GM13976 (cell line): ENCODE measurements at places on chromosomes 2 and 18.

GRCh38 chr2:144275340-144275739 lies 244.6 kb downstream of the ZEB2 start:
- no peak for DNase-seq

DNA sequence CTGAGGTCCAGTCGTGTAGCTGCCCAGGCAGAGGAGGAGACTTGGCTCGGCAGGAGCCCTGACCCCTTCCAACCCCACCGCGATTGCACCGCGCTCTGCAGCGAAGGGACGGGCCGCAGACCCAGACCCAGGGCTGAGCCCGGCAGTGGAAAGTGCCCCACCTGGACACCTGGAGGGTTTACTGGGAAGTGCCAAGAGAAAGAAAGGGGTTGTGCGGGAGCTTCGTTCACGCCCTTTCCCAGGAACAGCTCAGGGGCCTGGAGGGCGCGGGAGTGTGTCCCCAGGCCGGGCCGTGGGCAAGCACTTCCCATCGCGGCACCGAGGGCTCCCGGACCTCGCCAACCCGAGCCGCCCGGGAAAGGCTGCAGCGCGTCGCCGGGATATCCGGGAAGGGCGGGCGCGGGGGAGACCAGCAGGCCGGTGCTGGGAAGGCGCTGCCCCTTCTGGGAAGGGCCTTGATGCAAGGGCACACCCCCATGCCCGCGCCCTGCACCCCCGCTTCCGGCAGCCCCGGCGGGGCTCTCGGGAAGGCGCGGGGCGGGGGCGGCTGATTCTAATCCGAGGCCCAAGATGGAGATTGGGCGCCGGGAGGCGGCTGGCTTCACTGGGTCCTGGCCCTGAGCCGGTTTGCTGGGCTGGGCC lies 36.1 kb upstream of the MRPL33 start:
- peak; percentile 60 for DNase-seq

- DNase-seq: peak; percentile 47
Observed at GRCh38 chr2:191566344-191566743, 111.6 kb upstream of the NABP1 start.

GRCh38 chr18:32552421-32553030 lies 81.8 kb upstream of the GAREM1 start:
- peak; percentile 78 for DNase-seq

GRCh38 chr2:109702250-109702985 lies 88.3 kb downstream of the SOWAHC start:
- no peak for DNase-seq

DNA sequence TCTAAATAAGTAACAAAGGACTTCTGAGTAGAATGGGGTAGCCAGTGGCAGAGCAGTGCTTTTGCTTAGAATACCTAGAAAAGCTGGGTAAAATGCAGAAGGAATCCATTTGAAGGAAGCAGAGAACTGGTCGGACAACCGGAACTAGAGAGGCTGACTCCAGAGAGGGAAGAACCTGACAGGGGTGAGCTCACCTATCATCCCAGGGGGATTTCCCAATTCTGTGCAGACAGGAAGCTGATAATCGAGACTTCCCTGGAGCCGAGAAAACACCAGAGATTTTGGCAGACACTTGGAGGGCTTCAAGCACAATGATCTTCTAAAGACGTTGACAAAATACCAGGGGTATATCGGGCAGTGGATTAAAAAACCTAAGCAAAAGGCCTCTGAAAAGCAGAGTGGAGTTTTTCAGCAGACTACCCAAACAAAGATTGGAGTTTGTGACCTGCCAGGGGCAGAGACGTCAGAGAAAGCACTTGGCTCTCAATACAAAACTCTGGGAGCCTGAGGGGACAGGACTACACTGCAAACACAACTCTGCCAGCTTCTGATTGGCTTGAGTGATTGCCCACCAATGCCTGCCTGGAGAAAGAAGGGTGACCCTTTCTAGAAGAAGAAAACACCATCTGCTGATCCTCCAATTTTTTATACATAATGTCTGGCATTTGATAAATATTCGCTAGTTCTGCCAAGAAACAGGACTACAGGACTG lies 67.5 kb upstream of the TTN start:
- DNase-seq: no peak

GRCh38 chr2:221590861-221591365 lies 18.8 kb upstream of the EPHA4 start:
- no peak for DNase-seq

- no peak for DNase-seq
Observed at GRCh38 chr2:148096012-148096411, 75.1 kb downstream of the MBD5 start.

DNA sequence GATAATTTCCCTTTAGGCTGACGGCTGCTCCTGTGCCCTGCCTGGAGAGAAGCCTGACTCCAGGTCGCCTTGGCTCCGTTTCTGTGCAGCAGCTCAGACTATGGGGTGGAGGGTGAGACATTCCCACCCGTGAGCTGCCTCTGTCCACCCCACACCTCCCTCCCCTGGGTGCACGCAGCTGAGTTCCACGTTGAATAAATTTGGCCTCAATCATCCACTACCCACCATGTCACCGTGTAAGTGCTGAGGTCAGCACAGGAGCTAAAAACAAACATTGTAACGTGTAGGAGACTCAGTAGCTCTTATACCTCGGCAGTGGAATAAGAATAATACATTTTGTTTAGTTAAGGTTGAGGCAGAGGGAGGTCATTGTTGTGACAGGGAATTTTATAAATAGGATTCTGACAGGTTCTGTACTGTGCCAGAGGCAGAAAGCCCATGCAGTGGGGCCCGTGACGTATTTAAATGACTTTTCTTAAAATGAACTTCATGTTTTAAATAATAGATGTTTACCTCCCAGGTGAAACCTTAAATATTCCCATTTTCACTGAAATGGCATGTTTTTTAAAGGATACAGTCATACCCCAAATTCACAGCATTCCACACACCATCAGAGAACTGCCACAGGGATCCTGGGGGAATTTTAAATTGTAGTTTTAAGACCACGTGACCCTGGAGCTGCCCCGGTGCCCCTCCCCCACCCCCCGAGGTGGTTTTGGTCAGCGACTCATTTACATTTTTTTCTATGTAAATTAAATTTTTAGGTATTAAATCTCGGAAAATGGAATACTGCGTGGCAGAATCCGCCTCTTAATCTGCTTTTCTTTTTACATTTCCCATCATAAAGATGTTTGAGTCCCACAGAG lies 50.2 kb downstream of the NFATC1 start:
- no peak for DNase-seq

GRCh38 chr2:198966269-198966668 lies 491.5 kb downstream of the SATB2 start:
- DNase-seq: no peak

GRCh38 chr18:45569566-45570275 lies 45.6 kb upstream of the SLC14A2 start:
- DNase-seq: no peak

GRCh38 chr2:215052404-215052803 lies 86.0 kb downstream of the ABCA12 start:
- no peak for DNase-seq

DNA sequence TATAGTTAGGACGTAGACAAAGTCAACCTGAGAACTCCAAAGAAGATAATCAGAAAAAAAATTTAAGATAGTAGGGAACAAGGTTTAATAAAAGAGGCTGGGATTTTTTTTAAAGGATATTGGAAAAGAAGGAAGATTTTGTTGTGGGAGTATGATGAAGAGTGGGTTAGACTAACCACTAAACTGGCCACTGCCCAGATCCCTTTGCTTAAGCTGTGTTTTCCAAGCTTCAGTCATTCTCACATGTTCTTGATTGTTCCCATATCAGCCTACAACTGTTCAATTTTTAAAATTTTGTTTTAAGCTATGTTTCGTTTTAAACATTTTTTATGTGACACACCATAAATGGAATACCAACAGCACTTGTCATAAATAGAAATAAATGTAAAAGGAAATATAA lies 284.5 kb upstream of the MMADHC start:
- no peak for DNase-seq

- no peak for DNase-seq
Observed at GRCh38 chr18:52001106-52001505, 338.9 kb upstream of the DCC start.

DNA sequence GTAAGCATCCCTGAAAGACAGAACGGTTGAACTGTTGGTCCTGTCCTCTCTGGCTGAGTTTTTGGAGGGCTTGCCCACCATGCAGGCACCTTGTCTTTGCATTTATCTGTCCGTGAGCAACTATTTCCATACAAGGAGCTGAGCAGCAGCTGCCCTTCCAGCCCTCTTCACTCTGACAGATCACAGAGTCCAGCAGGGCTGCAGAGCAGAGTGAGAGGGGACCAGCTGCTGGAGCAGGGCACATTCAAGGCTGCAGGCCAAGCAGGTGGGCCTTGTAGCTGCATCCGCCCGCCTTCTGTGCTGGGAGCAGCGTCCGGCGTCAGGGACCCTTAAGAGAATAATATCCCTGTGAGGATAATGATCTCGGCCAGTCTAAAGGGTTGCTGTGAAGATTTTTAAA lies 9.5 kb downstream of the SMYD1 start:
- DNase-seq: no peak

DNA sequence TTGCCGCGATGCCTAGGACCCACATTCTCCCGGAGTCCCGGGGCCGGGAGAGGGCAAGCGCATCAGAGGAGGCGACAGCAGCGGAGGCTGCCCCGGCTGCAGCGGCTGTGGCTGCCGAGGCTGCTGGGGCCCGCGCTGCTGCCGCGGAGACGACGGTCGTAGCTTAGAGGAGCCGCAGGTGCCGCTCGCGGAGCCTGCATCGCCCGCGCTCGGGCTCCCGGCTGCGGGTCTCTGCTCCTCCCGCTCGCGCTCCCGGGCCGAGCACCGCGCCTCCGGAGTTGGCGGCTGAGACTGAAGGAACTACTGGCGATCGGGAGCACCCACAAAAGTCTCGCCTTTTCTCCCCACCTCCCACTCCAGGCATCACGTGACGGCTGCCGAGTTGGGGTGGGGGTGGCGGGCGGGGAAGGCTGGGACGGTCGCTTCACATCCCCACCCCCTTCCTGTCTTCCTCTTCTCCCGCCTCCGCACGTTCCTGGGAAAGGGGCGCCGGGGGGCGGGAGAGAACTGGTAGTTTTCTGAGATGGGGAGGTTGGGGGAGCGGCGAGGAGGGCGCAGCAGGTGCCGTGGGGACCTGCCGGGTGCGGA lies at the start of gene LYPD1:
TSS of gene LYPD1 (minus strand) at position 298 of the 588 bp plus-strand sequence. CDS start at position 25, 273 bp downstream.
- DNase-seq: no peak

DNA sequence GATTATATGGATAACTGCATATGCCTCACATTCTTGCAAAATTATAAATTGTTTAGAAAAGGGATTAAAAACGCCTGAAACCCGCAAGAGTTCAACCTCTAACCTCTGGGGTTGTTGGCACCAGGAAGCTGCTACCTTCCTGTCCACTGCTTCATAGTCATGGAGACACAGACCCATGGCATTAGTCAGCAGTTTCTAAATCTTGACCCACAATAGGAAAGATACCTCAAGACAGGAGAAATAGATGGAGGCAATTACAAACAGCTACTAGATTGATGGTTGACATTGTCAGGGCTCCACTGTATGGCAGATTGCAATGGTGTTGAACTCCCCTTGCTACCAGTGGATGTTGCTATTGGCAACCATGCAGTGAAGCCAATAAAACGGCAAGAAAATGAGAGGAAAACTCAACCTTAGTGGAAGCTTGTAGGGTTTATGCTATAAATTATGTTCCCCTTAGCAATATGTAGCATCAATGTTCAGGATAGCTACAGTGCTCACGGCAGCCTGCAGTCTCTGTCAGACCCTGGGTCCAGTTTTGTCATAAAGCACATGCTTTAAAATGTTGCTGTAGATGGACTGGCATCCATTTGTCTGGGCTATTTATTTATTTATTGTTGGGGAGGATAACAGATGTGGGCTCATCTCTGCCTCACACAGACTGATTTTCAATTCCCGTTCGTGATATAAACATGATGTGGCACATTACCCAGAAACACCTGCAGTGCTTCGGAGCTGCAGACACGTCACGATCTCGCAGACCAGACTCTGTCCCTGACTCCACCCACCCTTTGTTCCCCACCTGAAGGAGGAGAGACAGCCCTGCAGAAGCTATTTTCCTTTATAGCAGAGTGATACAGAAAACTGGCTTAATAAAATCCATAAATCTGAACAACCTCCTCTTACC lies 233.4 kb downstream of the AGPS start:
- peak; percentile 27 for DNase-seq

- no peak for DNase-seq
Observed at GRCh38 chr2:66495788-66496640, 61.1 kb downstream of the MEIS1 start.

GRCh38 chr18:22344908-22345670 lies 72.6 kb downstream of the CTAGE1 start:
- no peak for DNase-seq

DNA sequence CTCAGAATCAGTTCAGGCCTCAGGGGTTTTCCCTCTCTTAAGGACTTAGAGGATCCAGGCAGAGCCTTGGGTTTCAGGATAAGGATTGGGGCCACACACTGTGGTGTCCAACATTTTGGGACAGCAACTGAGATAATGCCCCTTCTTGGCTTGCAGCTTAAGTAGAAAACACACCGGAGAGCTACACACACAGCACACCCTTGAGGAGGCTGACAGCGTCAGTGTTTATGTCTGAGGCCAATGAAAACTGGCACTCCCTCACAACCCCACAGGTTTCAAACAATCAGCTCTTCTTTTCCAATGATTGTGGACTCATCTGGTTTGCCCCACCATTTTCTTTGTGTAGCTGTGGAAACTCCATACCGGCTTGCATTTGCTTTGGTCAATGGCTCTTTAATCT lies 257.7 kb downstream of the CDCA7 start:
- DNase-seq: no peak

DNA sequence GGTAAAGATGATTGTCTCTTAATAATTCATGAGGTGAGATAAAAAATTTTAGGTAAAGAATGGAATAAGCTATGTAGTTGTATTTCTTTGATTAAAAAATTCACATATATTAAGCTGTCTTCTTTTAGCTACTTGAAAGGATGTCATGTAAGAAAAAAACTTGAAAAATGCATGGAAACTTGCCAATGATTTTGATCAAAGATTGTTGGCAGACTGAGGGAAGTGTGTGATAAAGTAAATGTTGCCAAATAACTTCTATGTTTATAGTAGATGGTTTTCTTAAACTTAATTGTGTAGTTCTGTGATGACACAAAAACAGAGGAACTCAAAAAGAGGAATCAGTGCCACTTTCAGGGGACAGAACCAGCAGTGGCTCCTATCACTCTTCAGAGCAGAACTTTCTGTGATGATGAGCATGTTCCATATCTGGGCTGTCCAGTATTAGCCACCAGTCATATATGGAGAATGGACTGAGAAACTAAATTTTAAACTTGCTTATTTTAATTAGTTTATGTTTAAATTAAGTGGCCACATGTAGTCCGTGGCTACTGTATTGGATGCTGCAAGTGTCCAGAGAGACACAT lies 51.9 kb upstream of the SLC38A11 start:
- no peak for DNase-seq

DNA sequence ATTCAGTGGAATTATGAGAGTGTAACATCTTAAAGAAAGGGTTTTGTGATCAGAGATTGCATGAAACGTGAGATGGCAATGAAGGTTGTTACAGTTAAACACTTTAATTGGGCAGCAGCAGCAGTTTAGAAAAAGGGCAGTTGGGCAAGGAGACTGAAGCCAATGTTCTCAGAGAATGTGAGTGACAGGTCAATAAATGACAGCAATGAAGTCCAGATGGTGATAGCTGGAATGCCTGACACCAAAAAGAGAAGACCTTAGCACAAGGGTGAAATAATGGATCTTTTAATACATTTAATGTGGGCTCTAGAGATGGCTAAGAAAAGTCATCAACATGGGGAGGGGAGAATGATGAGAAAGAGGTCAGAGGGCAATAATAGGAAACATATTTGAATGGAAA lies 89.4 kb upstream of the CDH7 start:
- DNase-seq: no peak
